DMS53 (cell line): ENCODE measurements at places on chromosomes 4 and X.

GRCh38 chr4:185651137-185651677 lies 115.9 kb upstream of the PDLIM3 start:
- no peak for DNase-seq

- DNase-seq, result no peak
These were observed 269.9 kb upstream of the NRK start for GRCh38 chrX:105552395-105552794.

DNA sequence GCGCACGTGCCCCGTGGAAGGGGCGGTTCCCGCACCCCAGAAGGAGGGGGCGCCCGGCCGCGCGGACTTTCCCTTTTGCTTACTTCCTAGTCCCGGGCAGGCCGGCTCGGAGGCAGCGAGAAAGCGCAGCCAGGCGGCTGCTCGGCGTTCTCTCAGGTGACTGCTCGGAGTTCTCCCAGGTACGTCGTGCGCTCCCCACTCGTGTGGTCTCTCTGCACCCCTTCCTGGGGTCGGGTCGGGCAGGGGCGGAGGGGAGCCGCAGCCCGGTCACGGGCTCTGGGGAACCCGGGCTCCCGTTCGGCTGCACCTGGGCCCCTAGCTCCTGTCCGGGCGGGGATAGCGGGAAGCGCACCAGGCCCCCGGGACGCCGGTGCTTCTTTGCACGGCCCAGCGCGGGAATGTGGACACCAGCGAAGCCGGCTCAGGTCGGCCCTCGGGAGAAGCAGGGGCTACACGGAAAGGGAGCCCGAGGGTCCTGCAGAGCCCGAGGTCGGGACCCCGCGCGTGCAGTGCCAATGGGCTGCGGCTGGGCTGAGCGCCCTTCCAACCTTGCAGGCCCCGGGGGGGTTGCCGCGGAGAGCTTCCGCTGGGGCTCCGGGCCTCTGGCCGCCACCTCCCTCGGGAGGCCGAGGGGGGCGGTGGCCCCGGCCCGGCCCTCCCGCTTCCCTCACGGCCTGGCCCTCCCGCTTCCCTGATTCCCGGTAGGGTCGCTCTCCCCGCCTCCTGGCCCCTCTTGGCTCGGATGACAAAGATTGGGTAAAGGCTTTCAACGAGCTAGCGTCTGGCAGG lies at the start of gene TLR2:
TSS of gene TLR2 (plus strand) at position 99 of the 789 bp plus-strand sequence. CDS start 18,628 bp downstream, outside the sequence.
- DNase-seq, result peak; percentile 69

- no peak for DNase-seq
These were observed 35.1 kb downstream of the HERC6 start for GRCh38 chr4:88413801-88414200.

GRCh38 chr4:146514651-146515357 lies 6.9 kb downstream of the SLC10A7 start:
- DNase-seq, result no peak

DNA sequence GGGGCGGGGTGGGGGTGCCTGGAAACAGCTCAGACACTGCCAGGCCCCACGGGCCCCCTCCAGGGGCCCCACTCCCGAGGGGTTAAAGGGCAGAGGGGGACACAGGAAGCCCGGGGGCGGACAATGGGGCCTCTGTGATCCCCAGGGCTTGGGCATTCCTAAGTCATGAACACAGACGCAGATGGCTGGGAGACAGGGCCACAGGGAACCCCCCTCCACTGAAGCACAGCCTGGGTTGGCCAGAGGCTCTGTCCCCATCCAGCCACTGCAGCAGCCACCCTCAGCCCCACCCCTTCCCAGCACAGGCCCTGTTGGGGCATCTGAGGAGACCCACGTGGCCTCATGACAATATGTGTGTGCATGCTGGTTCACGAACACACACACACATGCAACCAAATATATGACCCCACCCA lies 3.9 kb downstream of the L1CAM start:
- DNase-seq, result no peak

- DNase-seq, result peak; percentile 4
These were observed 308.5 kb downstream of the CAMK2D start for GRCh38 chr4:113452868-113453620.

- peak; percentile 92 for DNase-seq
These were observed 78.6 kb downstream of the CAMK2D start for GRCh38 chr4:113682730-113683537.

- peak; percentile 91 for DNase-seq
These were observed 85.0 kb upstream of the TENT5D start for GRCh38 chrX:80335062-80335830.

DNA sequence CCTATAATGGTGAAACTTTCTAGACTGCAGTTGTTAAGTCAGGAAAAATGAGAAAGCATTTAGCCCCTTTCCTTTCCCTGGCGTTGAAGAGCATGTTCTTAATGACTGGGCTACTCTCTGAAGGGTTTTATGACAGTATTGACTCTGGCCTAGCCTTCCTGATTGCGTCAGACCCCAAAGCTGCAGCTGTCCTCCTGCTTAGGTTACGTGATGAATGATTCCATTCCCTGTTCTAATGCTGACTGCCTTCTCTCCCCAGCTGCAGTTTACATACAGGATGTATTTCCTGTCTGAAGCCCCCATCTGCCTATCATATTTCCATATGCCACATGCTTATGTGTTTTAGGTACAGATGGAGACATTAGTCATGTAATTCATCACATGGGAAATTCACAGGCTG lies 105.8 kb upstream of the EGFL6 start:
- DNase-seq, result peak; percentile 91

DNA sequence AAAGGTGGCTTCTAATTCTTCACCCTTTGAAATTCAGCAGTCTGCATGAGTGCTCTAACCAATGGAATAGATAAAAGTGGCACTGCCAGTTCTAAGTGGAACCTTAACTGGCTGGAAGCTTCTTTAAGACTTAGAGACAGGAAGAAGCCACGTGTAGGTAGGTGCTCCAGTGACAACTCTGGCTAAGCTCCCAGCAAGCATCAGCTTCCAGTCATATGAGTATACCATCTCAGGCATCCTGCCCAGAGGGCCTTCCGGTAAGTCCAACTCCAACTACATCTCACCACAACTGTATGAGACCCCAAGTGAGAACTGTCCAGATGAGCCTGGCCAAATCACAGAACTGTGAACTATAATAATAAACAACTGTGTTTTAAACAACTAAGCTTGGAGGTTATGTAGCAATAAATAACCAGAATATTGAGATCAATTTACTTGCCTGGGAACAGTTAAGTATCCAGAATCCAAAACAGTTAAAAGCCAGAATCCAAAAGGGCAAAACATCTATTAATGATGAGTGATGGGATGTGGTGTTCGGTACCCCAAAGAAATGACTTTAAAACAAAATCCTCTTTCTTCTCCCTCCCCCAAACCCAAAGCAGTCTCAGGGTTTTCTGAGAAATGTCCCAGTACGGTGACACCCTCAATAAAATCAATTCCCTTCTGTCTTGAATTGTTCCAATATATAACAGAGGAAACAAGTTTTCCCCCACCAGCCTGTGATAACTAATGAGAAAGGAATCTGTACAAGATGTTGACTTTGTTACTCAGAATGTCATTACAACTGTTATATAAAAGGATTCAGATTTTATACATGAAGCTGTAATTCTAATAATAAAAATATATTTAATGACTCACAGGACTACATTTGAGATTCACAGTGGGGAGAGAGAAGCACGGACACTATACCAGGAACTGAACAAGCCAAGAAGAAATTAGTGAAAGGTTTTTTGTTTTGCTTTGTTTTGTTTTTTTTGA lies 4.2 kb downstream of the TSPAN5 start:
- DNase-seq, result no peak

DNA sequence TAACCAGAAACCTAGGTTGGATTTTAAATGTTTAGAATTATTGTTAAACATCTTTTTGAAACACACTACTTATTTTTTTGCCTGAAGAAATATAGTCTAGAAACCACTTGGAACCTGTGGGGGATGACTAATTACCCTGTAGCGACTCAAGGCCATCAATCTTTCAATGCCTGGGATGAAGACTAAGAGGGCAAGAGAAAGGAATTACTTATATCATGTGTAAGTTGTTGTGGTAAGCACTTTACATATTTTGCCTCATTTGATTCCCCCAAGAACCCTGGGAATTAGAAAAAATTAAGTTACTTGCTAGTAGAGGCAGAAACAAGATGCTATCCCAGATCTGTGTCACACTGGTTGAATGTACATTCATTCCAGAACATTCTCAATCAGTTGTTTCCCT lies 170.9 kb upstream of the GRIA3 start:
- no peak for DNase-seq

DNA sequence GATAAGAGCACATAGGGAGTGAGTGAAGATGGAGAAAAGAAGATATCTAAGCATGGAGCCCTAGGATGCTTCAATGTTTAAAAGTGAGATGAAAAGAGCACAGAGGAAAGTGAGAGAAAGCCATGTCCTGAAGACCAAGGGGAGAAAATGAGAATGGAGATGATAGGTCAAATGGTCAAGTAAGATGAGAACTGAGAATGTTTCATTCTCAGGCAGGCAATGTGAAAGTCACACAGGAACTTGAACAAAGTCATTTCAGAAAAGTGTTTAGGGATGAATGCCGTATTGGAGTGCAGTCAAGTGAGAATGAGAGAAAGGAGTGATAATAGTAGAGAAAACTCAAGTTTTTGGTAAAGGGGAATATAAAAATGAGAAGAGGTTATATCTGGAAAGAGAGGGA lies 148.7 kb upstream of the PTCHD1 start:
- no peak for DNase-seq

DNA sequence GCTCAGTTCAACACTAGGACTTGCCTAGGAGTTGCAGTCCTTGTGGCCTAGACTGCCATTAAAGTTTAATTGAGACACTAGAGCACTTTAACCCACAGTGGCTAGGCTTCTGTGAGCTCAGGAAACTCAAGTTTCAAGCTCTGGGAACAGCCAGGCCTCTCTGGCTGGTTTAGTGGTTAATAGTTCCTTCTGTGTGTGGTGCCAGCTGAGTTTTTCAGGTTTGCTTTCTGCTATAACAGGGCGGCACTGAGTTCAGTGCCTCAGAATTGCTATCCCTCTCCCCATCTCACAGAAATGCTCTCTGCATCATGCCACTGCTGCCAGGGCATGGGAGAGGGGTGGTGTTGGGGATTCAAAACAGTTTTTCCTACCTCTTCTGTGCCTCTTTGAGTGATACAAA lies 15.9 kb downstream of the MMAA start:
- no peak for DNase-seq

DNA sequence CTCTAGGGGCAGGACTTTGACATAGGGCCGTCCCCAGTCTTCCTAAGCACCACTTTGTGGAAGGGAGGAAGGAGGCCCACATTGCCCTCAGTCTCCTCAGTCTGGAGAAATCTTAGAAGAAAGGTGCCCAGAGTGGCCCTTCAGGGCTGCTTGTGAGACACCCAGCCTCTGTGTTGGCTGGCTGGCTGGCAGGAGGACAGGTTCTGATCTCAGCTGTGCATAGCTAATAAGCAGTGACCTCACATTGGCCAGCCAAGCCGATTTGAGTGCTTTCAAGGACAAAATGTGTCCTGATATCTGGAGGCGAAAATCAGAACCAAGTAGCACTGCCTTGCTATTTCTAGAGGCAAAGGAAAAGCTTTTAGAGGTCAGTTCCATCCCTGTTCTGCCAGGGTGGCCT lies 211.5 kb downstream of the BCOR start:
- DNase-seq, result no peak

DNA sequence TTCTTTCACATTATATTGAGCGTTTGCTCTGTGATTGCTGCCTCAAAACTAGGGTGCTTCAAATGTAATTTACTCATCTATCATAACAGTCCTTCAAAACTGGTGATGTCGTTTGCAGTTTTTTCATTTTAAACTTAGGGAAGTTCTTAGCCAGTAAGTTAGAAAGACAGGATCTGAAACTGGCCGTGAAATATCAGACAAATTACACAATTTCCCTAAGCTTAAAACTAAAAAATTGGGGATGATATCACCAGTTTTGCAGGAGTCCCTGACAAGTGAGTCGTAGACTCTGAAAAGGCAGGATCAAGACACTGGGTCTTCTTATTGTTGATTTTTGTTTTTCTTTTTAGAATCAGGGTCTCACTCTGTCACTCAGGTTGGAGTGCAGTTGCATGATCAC lies 44.8 kb downstream of the MOB1B start:
- no peak for DNase-seq

DNA sequence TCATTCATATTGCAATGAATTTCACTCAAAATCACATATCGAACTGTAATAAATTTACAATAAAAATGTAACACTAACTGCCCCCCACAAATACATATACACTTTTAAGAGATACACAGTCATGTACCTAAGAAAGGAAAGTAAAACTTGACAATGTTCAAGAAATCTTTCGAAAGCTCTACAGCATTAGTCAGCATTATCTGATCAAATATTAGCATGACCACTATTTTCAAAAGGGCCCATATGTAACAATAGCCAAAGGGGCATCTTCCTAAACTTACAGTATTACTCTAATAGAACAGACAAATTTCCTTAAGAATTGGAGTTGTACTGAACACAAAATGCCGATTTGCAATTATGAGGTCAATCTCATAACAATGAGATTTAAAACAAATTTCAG lies 51.8 kb downstream of the STX18 start:
- no peak for DNase-seq

- DNase-seq, result no peak
These were observed 69.1 kb downstream of the FBXL5 start for GRCh38 chr4:15586066-15586465.

GRCh38 chrX:96889726-96890125 lies 6.0 kb downstream of the RPA4 start:
- DNase-seq, result peak; percentile 1

DNA sequence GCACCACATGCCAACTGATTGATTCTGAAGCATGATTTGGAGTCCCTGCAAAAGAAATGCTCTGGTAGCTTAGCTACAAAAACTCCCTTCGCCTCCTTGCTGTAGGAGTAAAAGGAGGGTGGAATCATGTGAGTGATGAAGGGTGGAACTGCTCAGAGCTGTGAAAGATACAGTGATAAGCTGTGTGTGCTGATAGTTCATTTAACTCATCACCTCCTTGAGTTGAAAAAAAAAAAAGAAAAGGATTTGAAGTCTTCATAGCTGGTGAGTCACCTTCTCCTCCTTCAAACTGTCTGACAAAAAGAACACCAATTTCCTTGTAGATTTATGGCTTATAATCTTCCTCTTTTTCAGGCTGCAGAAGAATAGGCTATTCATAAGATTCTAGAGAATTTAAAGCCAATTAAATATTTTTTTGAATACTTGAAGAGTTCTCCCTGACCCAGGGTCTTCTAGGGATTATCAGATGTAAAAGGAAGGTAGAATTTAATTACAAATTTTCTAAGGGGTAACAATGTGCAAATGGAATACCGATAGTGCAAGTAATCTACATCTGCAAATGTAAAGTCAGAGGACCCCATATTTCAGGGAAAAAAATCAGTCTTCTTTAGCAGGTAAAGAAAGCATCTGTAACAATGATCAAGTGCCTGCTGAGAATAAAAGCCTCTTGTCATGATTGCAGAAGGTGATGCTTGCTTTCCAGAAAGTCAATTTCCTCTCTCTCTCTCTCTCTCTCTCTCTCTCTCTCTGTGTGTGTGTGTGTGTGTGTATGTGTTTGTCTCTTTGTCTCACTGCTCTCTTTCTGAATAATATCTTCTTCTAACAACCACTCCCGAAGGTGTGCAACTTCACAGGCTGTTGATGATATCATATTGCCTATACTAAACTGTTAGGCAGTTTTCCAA lies 208.8 kb upstream of the VEGFC start:
- DNase-seq, result peak; percentile 25

DNA sequence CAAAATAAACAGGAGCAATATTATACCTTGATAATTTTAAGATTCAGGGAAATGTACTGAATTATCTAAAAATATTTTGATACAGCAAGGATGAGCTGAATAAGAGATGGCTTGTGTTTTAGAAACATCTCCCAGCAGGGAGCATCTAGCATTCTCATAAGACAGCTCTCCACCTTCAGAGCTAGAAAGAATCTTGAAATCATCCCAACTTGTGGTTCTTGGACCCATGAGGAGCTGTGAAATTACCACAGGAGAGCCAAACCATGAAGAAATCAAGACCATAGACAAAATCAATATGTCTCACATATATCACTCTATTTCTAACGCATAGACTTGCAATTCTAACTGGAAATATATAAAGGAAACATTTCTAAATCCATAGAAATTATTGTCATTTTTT lies 210.6 kb upstream of the DKK2 start:
- DNase-seq, result no peak
